Activated naive CD8-positive, alpha-beta T cell treated with anti-CD3 and anti-CD28 coated beads, Interleukin-2, amount 10 ng/mL, durations not matched to agents 7 days and 5 days (primary cell): ENCODE measurements at places on chromosomes 6 and 20. TPM values are rescaled to one million over a fixed set of nuclear protein-coding genes. Genes with fewer than 3 reads are reported as not detected.

DNA sequence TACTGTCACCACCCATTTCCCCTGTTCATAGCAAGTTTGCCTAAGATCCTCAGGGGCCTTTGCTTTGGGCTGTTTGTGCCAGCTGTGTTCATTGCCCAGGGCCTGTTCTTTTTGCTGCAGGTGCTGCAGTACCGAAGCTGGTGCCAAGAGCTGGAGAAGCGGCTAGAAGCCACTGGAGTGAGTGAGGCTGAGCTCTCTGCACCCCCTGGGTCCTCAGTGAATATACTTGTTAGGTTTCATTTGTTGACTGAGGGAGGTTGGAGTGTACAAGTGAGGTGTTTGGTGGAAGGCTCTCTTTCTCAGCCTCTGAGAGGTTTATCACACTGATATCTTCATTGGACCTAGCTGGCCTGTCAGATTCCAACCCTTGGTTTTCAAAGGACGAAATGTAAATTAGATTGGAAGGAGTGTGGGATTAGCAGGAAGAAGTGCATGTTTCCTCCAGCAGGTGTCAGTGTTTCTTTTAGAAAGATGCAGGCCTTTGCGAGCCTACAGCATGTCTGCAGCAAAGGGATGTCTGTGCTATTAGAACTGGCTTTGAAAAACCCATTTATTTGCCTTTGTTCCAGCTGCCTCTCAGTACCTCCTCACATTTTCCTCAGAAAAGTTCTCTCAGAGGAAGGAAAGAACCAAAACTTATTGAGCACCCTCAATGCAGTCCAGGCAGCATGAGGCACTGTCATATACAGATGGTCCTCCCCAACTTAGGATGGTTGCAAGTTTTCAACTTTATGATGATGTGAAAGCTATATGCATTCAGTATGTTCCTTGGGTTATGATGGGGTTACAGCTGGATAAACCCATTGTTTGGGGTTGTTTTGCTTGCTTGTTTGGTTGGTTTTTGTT, 8.3 kb downstream of the CEP250 start:
- DNase-seq, result no peak

- no peak for DNase-seq
Measured at GRCh38 chr6:118467181-118467580, 80.9 kb upstream of the PLN start.

DNA sequence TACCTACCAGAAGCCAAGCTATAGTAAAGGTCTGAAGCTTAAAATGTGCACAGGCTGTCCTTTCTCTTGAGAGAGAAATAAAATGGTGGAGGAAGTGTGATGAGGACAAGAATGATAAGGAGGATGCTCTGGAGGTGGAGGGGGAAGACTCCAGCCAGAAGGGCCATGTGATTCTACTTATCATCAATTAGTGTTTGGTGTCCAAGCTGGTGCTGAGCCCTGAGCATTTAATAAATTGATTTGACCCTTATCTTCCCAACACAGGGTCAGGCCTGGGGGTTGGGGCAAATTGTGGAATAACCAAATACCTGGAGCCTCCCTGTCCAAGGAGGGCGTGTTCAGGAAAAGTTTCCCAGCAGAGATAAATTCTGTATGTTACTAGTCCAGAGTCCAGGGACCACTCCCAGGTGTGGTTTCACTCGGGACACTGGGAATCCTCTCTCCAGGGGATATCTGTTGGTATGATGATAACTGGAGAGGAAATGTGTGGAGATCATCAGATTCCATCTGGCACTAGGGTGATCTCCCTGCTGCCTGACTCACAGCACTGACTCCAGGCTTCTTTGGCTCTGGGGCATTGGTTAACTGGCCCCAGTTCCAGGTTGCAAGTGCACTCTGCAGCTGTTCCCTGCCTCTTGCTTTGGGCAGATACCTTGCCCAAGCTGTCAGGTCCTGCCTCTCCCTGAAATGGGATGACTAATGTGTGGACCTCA, 3.8 kb upstream of the MYBL2 start:
- DNase-seq, result no peak

GRCh38 chr20:9235518-9235917, 166.6 kb downstream of the PLCB4 start:
- no peak for DNase-seq

DNA sequence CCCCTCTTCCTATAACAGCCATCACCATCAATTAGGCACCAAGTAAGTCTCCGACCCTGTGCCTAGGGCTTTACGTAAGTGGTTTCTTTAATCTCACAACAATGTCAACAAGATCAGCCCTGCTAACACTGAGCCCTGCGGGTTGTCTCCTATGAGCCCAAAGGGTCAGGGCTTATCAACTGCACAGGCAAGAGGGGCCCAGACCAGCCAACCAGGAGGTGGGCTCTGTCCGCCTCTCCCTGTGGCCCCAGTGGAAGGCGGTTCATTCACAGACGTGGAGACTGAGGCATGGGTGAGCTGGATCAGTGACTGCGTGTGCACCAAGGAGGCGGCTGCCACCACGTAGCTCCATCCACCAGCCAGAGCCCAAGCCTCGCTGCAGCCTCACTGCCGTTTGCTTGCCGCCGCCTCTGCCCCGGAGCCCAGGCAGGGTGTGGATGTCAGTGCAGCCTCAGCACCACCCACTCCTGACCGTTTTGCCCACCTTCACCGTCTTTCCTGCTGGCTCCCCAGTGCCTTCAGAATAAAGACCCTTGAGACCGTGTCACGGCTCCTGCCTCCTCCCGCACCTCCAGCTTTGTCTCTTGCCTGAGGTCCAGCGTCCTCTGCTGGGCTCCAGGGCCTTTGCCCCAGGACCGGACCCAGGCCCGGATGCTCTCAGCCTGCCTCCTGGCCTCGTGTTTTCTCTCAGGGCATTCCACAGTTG, 78.7 kb downstream of the DLL1 start:
- DNase-seq, result peak; percentile 14

DNA sequence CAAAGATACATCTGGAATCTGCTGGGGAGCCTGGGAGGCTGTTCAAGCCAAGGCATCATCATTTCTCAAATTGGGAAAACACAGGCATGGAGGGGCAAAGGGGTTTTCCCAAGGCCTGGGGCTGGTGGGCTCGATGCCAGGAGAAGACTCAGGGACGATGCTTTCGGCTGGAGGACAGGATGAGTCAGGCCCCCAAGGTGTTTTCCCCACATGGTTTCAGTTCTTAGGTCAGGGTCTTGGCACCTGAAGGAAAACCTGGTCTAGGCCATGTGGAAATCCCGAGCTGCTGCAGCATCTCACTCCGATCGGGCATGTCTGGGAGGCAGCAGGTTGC, 348.1 kb downstream of the CDC5L start:
- DNase-seq, result no peak

- DNase-seq, result no peak
Measured at GRCh38 chr20:19427913-19428312, 215.5 kb downstream of the SLC24A3 start.

TINAG gene
- not detected for total RNA-seq

CRISP1 gene
- total RNA-seq, result not detected

LRRN4 gene
- not detected for total RNA-seq
